Bronchial epithelial cell (primary cell): ENCODE measurements at places on chromosomes 3 and 15.
A peak's percentile ranks its signal among the peaks of the same experiment; 100 is the strongest.

- DNase-seq = no peak
These were observed 59.6 kb downstream of the ABTB1 start for GRCh38 chr3:127732303-127732702.

DNA sequence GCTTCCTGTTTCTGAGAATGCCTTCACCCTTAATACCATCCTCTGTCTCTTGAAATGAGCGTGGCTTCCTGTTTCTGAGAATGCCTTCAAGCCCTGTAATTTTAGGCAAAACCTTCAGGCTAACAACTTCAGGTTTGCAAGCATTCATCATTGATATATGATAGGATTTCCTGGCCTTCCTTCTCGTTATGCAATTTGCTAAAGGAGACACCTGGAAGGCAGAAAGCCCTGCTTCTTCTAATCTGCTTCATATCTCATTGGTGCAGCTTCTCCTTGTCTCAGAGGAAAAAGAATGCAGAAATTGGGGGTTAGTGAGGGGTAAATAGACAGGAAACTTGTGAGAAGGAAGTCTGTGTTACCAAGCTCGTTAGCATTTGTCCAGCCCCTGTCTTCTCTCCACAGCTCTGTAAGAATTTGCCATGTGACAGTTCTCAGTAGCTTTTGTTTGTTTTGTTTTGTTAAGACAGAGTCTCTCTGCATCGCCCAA, 7.3 kb downstream of the ARL6IP5 start:
- DNase-seq = no peak

GRCh38 chr15:31082771-31083369, 18.7 kb downstream of the TRPM1 start:
- DNase-seq = no peak

GRCh38 chr15:68783226-68784058, 37.3 kb downstream of the ANP32A start:
- DNase-seq = no peak

DNA sequence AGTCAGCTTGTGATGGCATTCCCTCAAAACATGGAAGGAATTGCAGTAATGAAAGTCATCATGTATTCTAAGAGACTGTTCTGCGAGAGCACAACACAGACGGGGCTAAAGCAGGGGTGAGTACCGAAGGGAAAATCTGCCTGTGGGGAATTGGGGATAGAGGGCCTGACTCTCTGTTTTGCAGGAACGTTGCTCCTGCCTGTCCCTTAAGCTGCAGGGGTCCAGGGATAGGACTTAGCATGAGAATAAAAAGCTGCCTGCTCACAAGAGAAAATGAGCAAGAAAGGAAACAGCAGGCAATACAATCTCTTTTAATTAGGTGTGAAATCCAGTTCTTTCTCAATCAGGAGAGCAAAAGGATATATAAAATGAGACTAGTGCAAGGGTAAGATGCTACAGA, 62.2 kb downstream of the TIGIT start:
- DNase-seq = no peak

- peak; percentile 34 for DNase-seq
These were observed 141.2 kb upstream of the LRIG1 start for GRCh38 chr3:66642019-66642418.
